ENCODE measurements at places on chromosomes 11 and 22.

DNA sequence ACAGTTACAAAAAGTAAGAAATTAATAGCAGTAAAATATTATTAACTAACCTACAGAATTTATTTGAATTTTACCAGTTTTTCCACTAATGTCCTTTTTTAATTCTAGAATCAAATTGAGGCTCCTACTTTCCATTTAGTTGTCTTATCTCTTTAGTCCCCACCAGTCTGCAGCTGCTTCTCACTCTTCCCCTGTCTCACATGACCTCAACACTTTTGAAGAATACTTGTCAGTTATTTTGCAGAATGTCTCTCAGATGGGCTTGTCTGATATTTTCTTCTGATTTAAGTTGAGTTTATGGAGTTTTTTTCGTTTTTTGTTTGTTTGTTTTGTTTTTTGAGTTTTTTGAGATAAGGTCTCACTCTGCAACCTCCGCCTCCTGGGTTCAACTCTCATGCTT, 74.3 kb upstream of the ADORA2A start:
- DNase-seq, result no peak

- DNase-seq, result no peak
Observed at GRCh38 chr11:113814181-113814580, 34.6 kb downstream of the CLDN25 start.

- DNase-seq, result no peak
Observed at GRCh38 chr11:118240999-118241763, 11.0 kb downstream of the MPZL3 start.

DNA sequence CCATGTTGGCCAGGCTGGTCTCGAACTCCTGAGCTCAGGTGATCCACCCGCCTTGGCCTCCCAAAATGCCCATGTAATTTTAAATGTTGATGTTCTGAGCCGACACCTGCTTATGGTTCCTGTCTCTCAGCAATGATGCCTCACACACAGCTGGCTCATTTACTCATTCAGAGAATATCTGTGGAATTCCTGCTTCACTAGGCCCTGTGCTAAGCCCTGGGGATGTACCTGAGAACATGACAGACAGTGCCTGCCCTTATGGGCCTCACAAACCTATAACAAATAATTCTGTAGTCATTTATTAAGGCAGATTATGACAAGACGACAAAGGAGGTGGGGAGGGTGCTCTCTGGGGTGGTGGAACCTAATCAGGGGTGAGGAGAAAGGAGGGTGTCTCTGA, 93.7 kb downstream of the PRR5L start:
- DNase-seq, result no peak

DNA sequence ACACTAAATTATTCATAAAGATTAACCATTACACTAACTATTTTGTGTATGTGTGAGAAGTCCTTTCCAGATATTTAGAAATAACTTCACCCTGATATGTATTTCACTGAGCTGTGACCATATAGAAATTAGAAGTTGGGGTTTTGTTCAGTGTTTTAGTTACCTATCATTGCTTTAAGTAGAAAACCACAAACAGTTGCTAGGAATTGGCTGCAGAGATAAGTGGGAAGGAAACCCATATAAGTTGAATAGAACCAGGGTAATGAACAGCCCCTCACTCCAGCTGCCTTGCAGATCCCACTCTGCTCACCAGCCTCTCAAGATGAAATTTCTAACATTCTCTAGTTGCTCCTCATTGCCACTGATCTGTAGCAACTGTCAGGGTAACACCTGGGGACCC, 10.3 kb downstream of the SRSF8 start:
- no peak for DNase-seq

- DNase-seq, result no peak
Observed at GRCh38 chr22:46079093-46079860, 71.0 kb upstream of the PPARA start.

DNA sequence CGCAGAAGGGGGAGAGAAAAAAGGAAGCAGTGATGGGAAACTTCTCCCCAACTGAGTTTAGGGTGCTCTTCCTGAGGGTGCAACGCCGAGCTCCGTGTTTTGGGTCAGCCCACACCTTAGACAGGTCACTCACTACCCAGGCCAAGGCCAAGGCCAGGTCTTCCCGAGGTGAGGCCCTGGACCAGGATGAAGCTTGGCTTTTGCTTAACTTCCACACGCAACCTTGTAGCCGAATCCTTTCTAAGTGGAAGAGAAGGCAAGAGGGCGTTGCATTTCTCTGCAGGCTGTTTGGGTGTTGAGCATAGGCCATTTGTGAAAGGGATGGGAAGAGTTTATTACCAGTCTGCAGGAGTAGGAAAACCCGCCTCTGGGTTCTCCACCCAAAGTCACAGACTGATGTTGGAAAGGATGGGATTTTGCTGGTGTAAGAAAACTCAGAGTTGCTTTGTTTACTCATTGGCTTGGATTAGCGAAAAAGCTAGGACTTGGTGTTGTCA, 1.5 kb downstream of the KREMEN1 start:
- DNase-seq, result no peak

DNA sequence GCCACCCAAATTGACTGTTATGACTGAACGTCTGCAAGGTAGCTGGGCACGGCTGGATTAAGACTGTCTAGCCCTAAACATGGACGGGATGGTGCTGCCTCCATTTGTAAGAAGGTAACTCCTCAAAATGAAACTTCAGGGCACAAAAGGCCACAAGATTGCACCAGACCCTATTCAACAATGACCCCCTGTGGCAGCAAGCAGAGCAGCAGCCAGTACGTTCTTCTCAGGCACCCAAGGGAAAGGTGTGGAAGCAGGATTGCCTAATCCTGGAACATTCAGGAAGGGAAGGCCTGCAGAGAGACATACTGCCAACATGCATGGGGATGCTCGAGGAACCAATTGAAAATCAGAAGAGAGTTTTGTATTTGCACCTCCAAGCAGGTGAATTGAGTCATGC, 4.5 kb upstream of the TBX10 start:
- DNase-seq, result no peak

- DNase-seq, result no peak
Observed at GRCh38 chr11:78940500-78941225, 366.0 kb upstream of the NARS2 start.

GRCh38 chr22:38608992-38609750, 39.2 kb upstream of the DMC1 start:
- no peak for DNase-seq

- DNase-seq, result no peak
Observed at GRCh38 chr11:114892381-114893197, 214.3 kb downstream of the NXPE2 start.

GRCh38 chr11:40134820-40135570, 1324.5 kb downstream of the LRRC4C start:
- no peak for DNase-seq

- no peak for DNase-seq
Observed at GRCh38 chr11:45178223-45178622, 31.8 kb downstream of the PRDM11 start.

GRCh38 chr11:9208726-9209501, 56.2 kb downstream of the DENND5A start:
- no peak for DNase-seq

DNA sequence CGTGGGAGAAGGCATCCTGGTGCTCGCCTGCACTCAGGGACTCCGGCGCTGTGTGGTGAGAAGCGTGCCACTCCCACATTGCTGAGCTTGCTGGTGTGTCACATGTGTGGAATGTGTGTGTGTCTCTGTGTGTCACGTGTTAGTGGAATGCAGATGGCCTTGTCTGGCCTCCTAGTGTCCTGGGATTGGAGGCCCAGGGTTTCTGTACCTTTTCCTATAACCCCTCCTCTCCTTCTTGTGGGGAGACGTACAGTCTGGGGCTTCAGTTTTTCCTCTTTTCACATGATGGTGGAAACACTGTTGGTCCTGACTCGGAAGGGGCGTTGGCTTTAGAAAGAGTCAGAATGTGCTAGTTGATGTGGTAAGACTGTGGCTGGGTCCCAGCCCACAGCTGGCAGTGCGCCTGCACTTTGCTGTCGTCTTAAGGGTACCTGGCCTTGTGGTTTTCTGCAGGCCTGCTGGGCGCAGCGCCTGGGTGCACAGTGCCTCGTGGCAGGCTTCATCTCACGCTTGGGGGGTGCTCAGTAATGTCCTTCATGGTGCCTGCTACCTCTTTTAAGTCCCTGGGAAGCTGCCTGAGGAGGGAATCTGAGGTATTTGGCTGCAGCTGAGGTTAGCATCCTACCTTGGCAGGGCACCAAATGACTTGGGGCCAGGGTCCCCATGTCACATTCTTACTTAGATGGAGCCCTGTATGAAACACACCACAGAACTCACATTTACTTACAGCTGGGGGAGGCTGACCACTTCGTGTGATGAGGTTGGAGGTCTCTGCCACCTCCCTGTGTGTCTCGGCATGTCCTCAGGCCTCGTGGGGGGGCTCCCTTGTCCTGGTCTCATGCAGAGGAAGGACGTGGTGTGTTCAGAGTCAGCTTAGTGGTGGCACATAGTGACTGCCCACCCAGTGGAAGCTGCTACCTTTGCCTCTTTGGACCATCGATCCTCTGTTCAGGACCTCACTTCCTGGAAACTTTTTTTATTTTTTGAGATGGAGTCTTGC, 61.9 kb downstream of the MED15 start:
- DNase-seq, result peak; percentile 60

DNA sequence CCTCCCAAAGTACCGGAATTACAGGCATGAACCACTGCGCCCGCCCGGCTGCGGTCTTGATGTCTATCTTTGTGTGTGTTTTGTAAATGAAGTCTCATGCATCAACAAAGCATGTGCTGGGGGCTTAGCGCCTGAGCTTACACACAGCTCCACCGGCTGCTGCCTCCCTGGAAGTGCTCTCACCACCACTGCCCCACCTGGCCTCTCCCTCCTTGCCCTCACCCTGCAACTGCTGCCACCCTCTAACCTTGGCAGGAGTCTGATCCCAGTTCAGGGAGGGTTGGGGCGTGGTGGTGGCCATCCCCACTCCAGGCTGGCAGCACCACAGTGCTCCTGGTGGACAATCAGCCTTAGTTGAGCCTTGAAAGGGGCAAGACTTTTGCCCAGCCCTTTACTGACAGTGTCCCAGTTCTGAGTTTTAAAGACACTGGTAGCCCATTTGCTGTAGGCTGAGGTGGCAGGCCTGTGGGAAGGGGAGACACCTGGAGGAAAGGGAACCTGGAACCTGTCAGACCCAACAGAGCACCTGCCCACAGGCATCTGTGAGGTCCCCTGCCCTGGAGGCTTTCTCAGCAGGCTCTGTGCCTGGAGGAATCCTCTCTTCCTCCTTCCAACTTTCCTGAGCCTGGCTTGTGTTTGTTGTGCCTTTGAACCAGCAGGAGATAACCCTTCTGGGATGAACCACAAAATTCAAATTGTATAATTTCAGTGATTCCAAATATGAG, 42.4 kb upstream of the WEE1 start:
- no peak for DNase-seq

GRCh38 chr22:37275622-37276021, 6.7 kb upstream of the CYTH4 start:
- no peak for DNase-seq

GRCh38 chr22:24155627-24156140, 25.6 kb upstream of the SUSD2 start:
- no peak for DNase-seq

DNA sequence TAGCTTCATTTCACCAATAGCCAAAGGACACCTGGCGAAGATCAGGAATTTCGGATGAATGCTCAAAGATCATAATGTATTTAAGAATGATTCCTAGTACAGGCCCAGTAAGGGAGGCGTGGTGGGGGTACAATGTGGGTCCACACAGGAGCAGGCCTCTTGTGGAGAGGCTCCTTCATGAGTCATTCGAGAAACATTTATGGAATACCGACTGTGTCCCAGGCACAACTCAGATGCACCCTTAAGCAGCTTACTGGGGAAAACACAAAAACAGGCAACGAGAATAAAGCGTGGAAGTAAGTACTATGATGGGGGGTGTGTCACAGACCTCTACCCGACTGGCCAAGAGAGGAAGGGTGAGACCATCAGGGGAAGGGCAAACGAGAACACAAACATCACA, 44.5 kb downstream of the SMCO4 start:
- no peak for DNase-seq

DNA sequence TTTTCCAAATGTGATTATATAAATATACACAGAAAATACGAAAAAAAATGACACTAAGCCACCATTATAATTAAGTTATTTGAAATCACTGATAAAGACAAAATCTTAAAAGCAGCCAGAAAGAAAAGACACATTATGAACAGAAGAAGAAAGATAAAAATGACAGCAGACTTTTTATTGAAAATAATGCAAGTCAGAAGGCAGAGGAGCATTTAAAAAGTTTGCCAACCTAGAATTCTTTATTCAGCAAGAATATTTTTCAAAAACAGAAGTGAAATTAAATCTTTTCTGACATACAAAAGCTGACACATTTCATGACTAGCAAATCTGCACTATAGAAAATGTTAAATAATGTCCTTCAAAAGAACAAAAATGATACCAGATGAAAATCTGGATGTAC, 77.8 kb downstream of the CD82 start:
- no peak for DNase-seq

DNA sequence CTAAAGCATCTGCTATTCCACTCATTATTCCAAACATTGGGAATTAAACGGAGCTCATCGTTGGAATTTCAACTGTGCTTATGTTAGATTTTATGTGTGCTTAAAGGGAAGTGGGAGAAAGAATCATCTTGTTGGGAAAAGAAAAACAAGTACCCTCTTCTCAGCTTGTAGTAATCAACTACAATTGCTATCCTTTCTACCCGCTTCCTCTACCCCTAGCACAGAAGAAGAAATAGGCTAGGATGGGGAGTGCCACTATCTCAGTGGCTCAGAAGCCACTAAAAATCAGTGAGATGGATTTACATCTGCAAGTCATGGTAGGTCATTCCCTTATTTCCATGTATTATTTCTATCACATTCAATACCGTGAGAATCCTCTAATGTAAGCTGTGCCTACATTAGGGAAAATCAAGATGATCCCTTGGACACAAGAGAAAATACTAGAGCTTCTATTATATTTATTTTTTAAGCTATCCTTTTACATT, 97.9 kb upstream of the CD44 start:
- DNase-seq, result no peak

DNA sequence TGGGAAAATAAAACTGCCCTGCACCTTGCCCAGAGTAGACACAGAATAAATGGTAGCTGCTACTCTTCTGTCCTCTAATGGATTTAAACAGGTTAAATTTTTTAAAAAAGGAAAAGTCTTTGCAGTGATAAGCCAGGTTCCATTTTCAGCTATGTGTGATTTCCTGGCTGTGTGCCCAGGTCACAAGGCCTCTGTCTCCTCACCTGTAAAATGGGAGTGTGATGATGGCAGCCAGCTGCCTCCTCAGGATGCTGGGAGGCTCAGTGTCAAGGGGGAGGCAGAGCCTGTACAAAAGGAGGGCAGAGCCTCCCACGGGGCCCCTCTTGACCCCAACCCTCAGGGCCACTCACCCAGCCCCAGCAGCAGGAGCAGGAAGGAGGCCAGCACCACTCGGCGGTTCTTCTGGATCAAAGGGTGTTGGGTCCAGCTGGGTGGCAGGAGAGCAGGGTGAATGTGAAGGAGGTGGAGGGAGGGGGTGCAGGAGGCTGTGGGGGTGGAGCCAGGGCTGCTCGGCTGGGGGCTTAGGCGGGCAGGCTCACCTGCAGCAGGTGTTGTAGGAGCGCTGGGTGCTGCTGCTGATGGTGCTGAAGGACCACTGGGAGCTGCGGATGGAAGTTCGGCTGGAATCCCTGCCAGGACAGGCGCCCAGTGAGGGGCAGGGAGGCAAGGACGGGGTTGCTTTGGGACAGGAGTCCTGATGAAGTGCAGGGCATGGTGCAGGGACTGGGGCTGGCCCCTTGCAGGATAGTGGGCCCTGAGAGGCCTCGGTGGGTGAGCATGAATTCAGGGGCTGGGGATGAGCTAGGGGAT, 1.9 kb downstream of the TMEM134 start:
- DNase-seq, result no peak
